SK-N-DZ (cell line): ENCODE measurements at places on chromosomes 6 and 20.

GRCh38 chr6:10419749-10420545, 5.1 kb upstream of the TFAP2A start:
- no peak for DNase-seq

- no peak for DNase-seq
Measured at GRCh38 chr6:437037-437392, 45.5 kb downstream of the IRF4 start.

DNA sequence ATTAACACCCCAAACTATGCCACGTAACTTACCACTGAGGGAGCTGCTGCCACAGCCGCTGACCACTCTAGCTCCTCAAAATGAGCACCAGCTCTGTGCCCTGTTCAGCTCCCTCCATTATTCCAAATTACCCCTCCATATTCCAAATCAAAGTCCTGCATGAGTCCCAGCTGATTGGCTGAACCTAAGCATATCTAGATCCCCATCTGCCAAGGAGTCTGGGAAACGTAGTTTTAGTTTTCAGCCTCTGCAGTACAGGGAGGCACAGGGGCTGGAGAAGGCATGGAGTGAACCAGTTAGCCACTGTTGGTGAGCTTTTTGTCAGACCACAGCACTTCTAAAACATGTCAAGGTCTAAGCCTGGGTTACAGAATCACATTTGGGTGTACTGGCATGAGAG, 15.9 kb downstream of the UNC5CL start:
- DNase-seq = no peak

DNA sequence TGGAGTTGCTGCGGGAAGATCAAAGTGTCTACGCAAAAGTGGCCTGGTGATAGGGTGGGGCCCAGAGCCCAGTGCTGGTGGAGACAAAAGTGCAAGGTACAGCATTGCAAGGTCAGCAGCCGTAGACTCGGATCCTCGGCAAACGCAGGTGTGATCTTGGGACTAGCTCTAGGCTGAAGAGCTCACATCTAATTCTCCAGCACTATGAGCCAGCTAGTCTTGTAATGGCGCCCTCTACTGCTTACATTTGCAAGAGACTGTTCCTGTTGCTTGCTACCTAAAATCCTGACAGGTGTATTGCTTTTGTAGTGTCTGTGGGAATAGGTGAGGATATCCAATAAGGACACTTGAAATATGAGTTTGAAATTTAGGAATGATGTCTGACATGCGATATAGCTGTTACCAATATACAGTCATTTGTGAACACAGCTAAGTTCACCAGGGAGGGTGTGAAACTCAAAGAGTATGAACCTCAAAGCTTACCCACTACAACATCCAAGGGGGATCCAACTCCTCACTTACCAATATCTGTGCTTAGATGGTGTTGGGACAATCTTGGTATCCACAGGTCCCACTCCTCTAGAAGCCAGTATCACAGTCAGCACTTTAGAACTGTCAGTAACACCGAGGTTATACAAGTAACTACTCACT, 58.4 kb downstream of the PDE7B start:
- peak; percentile 48 for DNase-seq

DNA sequence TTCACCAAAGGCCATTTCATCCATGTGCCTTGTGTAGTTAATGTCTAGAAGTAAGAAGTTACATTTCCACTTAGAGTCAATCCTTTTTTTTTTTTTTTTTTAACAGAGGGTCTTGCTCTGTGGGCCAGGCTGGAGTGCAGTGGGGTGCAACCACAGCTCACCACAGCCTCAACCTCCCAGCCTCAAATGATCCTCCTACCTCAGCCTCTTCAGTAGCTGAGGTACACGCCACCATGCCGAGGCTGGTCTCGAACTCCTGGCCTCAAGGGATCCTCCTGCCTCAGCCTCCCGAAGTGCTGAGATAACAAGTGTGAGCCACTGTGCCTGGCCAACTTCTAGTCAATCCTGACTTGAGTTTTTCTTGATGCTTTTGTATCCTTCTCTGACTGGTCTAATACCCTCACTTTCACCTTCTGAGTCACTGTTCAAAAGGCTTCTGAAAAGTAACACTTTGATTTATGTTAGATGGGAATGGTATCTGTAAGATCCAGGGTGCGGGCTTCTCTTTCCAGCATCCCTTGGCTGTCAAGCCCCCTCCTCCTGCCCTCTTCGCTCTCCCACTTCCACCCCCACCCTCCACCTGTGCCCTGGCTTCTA, 22.1 kb downstream of the TRAM2 start:
- DNase-seq = no peak

- DNase-seq = no peak
Measured at GRCh38 chr6:47404435-47404834, 73.2 kb upstream of the CD2AP start.

GRCh38 chr6:14912226-14912625, 333.6 kb upstream of the JARID2 start:
- no peak for DNase-seq

- DNase-seq = peak; percentile 51
Measured at GRCh38 chr20:43590036-43590391, 723 bp upstream of the IFT52 start.

GRCh38 chr6:138031850-138032249, 75.4 kb downstream of the PERP start:
- no peak for DNase-seq

DNA sequence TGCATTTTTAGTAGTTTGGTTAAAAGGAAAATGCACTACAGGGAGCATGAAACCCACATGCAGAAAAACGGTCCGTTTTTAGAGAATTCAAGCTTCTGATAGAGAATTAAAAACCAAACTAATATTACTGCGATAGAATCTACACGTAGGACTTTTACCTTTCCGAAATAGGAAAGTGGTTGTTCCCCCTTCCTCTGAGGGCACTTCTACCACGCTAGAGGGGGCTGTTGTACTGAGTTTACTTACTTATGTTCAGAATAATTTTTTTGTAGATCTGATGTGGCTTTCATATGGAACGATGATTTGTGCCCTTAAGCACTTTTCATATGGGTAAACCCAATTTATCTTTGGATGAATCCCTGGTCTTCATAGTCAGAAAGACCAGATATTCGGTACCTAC, 264.3 kb upstream of the PLN start:
- DNase-seq = peak; percentile 33

DNA sequence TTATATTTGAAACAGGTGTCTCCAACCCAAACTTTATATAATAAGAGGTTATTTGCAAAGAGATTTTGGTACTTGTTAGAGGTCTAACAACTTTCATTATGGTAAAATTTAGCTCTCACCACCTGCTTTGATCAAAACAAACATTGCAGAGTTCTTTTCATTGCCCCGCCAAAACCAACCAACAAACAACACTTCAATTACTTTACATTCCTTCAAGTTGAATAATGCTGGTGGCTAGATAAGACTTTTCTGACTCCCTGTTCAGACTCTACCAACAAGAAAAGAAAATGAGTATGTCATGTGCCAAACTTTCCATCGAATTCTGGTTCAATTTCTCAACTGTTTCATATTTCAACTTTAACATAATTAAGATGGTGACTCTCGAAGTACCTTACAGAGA, 311.1 kb downstream of the ADGRG6 start:
- no peak for DNase-seq

DNA sequence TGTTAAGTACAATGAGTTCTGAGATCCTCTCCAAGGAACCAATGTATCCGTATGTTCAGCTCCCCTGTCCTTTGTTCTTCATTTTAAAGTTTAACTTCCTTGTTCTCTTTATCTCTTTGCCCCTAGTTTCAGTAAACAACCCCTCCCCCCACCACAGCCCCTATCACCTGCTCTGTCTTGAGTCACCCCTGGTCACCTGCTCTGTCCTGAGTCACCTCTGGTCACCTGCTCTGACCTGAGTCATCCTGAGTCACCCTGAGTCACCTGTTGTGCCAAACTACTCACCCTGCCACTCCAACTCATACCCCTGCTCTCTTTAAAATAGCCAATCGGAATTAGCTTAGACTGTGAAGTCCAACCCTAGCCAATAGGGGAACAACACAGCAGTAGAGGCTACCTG, 288.7 kb upstream of the CDYL start:
- no peak for DNase-seq

DNA sequence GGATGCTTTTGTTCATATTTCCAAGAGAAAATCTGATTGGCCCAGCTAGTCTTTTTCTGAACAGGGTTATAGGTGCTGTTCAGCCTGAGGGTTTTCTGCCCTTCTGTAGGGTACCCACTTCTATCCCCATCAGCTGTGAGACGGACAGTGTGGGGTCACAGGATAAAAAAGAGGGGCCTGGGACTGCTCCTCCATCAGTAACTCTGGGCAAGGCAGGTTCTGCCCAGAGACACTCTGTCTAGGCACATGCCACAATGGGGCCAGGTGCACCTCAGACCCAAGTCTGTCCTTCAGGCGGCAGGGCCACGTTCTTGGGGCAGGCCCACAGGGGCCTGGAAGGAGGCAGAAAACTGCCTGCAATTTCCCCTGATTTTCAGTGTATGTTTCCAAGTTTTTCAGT, 20.0 kb downstream of the ID4 start:
- DNase-seq = no peak

DNA sequence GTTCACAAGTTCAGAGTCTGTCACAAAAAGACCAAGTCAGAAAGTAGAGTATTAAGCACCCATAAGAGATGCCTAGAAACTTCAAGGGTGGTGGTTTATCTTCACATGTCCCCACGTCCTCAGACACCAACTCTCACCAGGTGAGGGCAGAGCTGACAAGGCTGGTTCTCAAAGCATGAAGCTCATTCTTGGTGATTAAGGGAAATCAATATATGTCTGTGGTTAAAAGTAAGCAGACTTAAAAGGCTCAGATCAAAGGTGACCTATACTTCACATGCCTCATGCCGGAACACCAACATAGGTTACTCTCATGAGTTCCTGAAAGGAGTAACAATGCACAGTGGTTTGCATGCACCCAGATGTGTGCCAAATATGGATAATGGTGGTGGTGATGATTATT, 27.0 kb downstream of the IL17A start:
- no peak for DNase-seq

- peak; percentile 62 for DNase-seq
Measured at GRCh38 chr6:35496841-35497570, at the start of gene TEAD3. TEAD3 (minus strand) TSS chr6:35497079.

DNA sequence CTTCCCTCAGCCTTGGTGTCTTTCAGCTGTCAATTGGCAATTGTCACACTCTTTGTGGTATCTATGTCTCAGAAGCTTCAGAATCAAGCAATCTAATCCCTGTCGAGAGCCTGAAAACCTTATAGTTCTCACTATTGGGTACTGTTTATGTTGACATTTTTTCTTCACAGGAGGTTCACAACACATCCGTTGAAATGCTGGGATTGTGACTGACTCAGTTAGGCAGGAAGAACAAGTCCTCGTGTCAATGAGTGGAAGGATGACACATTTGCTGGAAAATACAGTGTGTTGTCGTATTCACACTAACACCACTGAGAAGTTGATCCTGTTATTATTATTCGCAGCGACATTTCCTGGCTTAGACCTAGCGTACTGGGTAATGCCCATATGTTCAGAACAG, 163.9 kb upstream of the CITED2 start:
- DNase-seq = no peak
